ENCODE measurements at places on chromosomes 16 and 17. TPM values are rescaled to one million over a fixed set of nuclear protein-coding genes. Genes with fewer than 3 reads are reported as not detected.

DNA sequence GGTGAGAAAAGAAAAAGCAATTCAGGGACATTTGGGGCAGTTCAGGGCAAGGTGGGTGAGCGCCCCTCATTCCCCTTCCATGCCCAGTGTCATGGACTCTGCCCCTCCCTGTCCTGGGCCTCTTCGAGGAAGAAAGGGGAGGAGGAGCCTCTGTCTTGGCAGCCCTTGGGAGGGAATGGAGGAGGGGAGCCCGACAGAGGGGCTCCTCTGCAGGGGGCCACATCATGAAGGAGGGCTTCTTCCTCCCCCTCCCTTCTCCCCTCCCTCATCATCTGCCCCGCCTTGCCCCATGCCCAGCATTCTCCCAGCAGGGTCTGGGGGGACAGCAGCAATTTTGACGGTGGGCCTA lies 33.2 kb upstream of the TAC4 start:
- peaks cover 18% of the 10 kb centered on the region for H3K27me3 ChIP-seq
- no peak overlapping the region for H3K27ac ChIP-seq
- H3K4me3 ChIP-seq = no peak overlapping the region
- peaks cover 10% of the 10 kb centered on the region for H3K4me1 ChIP-seq

GRCh38 chr16:2464333-2464732 lies 4.4 kb downstream of the TEDC2 start:
- no peak overlapping the region for H3K27ac ChIP-seq
- peaks cover 5% of the 10 kb centered on the region for H3K27me3 ChIP-seq
- no peaks in the 10 kb centered on the region for H3K36me3 ChIP-seq
- no peak for DNase-seq
- H3K4me3 ChIP-seq = no peak overlapping the region

DNA sequence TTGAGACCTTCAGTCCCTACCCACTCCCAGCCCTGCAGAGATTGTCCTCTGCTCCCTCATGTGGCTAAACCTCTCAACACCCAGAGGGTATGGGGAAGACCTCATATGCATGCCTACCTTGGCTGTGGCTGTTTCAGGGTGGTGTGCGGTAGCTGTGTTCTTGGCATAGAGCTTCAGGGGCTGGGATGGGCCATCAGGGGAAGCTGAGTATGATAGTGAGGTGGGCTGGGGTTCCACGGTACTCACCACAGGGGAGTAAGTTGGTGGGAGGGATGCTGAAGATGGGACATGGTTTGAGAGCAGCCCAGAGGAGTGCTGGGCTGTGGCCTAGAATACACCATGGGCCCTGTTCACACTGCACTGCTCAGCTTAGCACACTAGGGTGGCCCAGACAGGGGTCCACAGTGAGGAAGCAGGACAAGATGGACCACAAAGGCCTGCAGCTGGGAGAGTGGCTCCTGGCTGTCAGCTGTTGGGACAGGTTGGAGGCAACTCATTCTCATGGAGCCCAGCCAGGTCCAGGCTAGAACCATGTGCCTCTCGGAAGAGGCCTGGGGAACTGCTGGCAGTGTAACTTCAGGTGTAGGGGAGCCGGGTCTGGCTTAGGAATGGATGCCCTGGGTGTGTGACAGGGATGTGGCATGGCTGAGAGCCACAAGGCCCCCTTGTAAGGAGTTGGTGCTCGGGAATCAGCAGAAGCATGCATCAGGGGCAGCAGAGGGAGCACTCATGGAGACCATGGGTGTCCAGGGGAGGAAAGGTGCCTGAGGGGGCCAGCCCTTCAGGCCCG lies 3.1 kb downstream of the MFAP4 start:
- DNase-seq = no peak
- no peaks in the 10 kb centered on the region for H3K27me3 ChIP-seq
- H3K36me3 ChIP-seq = peaks cover 10% of the 10 kb centered on the region
- peaks cover under 1% of the 10 kb centered on the region for H3K4me1 ChIP-seq
- no peak overlapping the region for H3K4me3 ChIP-seq
- H3K27ac ChIP-seq = no peak overlapping the region

GRCh38 chr16:404971-405486 lies 3.3 kb downstream of the DECR2 start:
- H3K4me3 ChIP-seq = no peak overlapping the region
- no peaks in the 10 kb centered on the region for H3K36me3 ChIP-seq
- no peak overlapping the region for H3K27ac ChIP-seq
- no peaks in the 10 kb centered on the region for H3K27me3 ChIP-seq
- H3K4me1 ChIP-seq = peaks cover 11% of the 10 kb centered on the region

DNA sequence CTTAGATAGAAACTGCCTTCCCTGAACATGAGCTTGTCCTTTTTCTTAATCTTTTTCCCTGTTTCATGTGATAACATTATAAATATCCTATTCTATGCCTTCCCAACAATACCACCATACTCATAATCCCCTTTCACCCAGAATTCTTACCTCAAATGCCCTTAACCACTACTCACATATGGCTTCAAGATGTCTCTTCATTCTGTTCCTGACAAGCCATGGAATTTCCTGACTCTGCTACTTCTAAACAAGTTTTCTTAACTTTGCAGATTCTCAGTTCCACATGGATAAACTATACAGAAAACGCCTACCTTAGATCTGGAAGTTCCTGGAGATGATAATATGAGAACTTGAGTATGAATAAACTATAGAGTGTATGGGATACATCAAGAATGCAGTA lies 1217.8 kb downstream of the CDH8 start:
- no peak overlapping the region for H3K4me3 ChIP-seq
- DNase-seq = no peak
- no peaks in the 10 kb centered on the region for H3K27me3 ChIP-seq
- H3K4me1 ChIP-seq = no peaks in the 10 kb centered on the region
- no peak overlapping the region for H3K27ac ChIP-seq

- H3K4me3 ChIP-seq = no peak overlapping the region
- no peaks in the 10 kb centered on the region for H3K27me3 ChIP-seq
- H3K27ac ChIP-seq = no peak overlapping the region
- no peaks in the 10 kb centered on the region for H3K36me3 ChIP-seq
- H3K4me1 ChIP-seq = no peaks in the 10 kb centered on the region
Observed at GRCh38 chr16:54228325-54228724, 58.3 kb downstream of the IRX3 start.

DNA sequence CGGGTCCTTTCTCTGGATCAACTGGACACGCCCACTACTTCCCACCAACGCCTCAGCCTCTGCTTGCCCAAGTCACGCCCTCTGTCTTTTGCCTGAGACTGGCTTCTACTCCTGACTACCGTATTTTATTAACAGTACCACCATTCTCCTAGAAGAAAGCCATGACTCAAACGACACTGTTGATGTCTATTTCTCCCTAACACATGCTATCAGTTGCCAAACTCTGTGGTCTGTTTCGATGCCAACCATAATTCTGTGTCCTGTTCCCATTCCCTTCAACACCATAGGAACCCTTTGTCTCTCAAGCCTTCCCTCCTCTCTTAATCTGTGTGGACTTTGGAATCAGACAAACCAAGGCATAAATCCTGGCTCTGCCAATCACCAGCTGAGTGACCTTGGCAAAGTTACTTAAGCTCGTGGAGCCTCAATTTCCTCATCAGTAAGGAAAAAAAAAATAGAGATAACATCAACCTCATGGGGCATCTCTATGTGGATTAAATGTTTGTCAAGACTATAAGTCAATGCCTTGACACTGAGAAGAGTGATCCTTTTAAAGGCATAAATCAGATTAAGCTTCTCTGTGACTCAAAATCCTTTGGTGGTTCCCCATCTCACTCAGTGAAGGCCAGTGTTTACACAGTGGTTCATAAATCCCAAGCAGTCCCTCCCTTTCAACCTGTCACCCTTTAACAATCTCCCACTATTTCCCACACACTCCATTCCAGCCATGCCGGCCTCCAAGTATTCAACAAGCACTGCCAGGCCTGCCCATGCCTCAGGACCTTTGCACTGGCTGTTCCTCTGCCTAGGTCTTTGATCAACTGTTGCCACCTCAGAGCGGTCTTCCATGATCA lies 45.6 kb downstream of the ERN1 start:
- peaks cover 3% of the 10 kb centered on the region for H3K36me3 ChIP-seq
- peaks cover 95% of the 10 kb centered on the region for H3K4me1 ChIP-seq
- H3K27me3 ChIP-seq = no peaks in the 10 kb centered on the region
- DNase-seq = no peak
- H3K4me3 ChIP-seq = no peak overlapping the region
- peak overlapping the region; percentile 31 for H3K27ac ChIP-seq

GRCh38 chr17:29116804-29117753 lies 63.1 kb downstream of the MYO18A start:
- DNase-seq = peak; percentile 66
- H3K27me3 ChIP-seq = no peaks in the 10 kb centered on the region
- no peak overlapping the region for H3K4me3 ChIP-seq

- no peaks in the 10 kb centered on the region for H3K4me1 ChIP-seq
- H3K27me3 ChIP-seq = peaks cover 10% of the 10 kb centered on the region
- no peak overlapping the region for H3K27ac ChIP-seq
- H3K36me3 ChIP-seq = no peaks in the 10 kb centered on the region
- no peak for DNase-seq
- no peak overlapping the region for H3K4me3 ChIP-seq
Observed at GRCh38 chr17:38453951-38454421, 25.7 kb downstream of the ARHGAP23 start.

GRCh38 chr17:10842658-10843057 lies 4.8 kb upstream of the PIRT start:
- H3K27me3 ChIP-seq = no peaks in the 10 kb centered on the region
- H3K27ac ChIP-seq = no peak overlapping the region
- no peak overlapping the region for H3K4me3 ChIP-seq
- no peaks in the 10 kb centered on the region for H3K36me3 ChIP-seq
- H3K4me1 ChIP-seq = peaks cover 7% of the 10 kb centered on the region
- no peak for DNase-seq

- peaks cover 16% of the 10 kb centered on the region for H3K36me3 ChIP-seq
- no peak overlapping the region for H3K4me3 ChIP-seq
- no peak overlapping the region for H3K27ac ChIP-seq
- H3K4me1 ChIP-seq = peaks cover 8% of the 10 kb centered on the region
Observed at GRCh38 chr17:50972577-50972976, 106.4 kb upstream of the TOB1 start.

- peaks cover 44% of the 10 kb centered on the region for H3K4me1 ChIP-seq
- H3K4me3 ChIP-seq = no peak overlapping the region
- no peaks in the 10 kb centered on the region for H3K36me3 ChIP-seq
- no peak overlapping the region for H3K27ac ChIP-seq
Observed at GRCh38 chr17:64635647-64636305, 26.3 kb downstream of the SMURF2 start.

GRCh38 chr16:52051414-52052172 lies 495.4 kb downstream of the TOX3 start:
- H3K4me1 ChIP-seq = no peaks in the 10 kb centered on the region
- no peak for DNase-seq
- H3K4me3 ChIP-seq = no peak overlapping the region
- no peak overlapping the region for H3K27ac ChIP-seq
- H3K27me3 ChIP-seq = no peaks in the 10 kb centered on the region

DNA sequence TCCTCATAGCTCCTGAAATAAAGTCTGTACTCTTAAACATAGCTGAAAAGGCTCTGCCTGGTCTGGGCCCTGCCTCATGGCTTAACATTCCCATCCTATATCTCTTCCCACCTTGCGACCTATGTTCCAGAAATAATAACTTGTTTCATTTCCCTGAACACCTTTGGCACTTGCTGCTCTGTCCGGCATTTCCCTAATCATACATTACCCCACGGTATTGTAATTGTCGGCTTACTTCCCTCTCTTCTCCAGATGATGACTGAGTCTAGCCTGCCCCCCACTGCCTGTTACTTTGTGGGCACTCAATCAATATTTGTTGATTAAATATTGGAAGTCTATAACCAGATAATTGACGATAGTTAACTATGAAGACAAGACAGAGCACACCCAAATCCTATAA lies 23.3 kb upstream of the SUPT4H1 start:
- DNase-seq = no peak
- no peak overlapping the region for H3K4me3 ChIP-seq
- H3K4me1 ChIP-seq = peaks cover 19% of the 10 kb centered on the region
- no peaks in the 10 kb centered on the region for H3K27me3 ChIP-seq
- no peak overlapping the region for H3K27ac ChIP-seq
- no peaks in the 10 kb centered on the region for H3K36me3 ChIP-seq

DNA sequence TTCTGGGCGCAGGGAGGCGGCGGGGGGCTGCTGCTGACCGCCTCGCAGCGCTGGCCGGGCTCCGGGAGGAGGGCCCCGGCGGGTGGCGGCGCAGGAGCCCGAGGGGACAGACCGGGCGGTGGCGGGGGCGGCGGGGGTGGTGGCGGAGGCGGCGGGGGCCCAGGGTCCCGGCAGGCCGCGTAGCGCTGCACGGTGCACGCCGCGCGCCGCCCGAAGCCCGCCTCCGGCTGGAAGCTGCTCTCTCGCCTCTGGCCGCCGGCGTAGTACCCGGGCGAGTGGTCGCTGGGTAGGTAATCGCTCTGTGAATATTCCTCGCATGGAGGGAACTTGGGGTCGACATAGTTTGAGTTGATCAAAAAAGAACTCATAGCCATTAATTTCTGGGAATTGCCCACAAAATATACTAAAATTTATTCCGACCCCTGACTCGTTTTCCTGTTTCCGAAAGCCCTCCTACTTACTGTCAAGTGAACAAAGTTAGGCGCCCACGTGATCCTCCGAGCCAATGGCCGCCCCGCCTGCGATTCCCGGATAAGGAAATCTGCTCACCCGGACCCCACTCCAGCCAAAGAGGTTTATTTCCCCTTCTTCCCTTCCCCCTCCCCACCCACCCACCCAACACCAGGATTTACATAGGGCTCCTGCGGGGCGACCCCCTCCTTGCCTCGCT lies at the start of gene HOXB4:
Gene HOXB4 (minus strand): TSS at position 405 of the 670 bp plus-strand sequence. CDS start 31 bp downstream, at position 374.
- no peaks in the 10 kb centered on the region for H3K36me3 ChIP-seq
- DNase-seq = peak; percentile 71
- peak within 1 kb of the TSS; percentile 54 for H3K27ac ChIP-seq
- peak within 1 kb of the TSS; percentile 64 for H3K4me3 ChIP-seq
- H3K4me1 ChIP-seq = peaks cover 52% of the 10 kb centered on the region

DNA sequence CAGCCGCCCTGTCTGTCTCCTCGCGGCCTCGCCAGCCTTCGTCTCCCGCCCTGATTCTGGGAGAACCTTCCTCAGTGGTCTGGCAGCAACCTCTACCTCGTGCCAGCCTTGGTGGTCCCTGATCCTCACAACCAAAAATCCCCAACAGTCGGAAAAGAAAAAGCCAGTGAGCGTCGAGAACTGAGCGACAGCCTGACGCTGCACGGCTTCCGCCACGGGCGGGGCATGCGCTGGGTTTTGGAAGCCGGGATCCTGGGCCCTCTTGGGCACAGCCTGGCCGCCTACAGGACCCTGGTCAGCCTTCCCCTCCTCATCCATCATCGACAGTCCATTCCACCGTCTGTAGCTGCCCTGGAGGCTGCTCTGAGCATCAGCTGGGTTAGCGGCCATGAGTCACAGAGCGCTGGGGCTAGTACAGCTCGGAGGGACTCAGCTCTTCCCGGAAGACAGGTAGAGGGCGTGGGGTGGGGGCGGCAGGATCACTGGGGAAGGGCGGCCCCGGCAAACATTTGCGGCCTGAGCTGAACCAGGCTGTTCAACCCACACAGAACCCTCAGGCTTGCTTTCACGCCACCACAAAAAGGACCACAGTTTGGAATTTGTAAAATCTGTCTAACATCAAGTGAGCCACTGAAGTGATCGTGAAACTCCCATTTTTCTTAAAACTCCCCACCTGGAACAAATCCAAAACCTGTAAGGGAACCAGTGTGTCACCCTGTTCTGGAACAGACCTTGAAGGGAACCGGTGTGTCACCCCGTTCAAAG lies 55.4 kb upstream of the DOC2B start:
- no peaks in the 10 kb centered on the region for H3K36me3 ChIP-seq
- H3K4me1 ChIP-seq = no peaks in the 10 kb centered on the region
- no peak for DNase-seq
- no peak overlapping the region for H3K27ac ChIP-seq
- no peaks in the 10 kb centered on the region for H3K27me3 ChIP-seq

- H3K4me1 ChIP-seq = no peaks in the 10 kb centered on the region
- H3K4me3 ChIP-seq = no peak overlapping the region
- no peaks in the 10 kb centered on the region for H3K27me3 ChIP-seq
Observed at GRCh38 chr17:9203771-9204425, 182.6 kb downstream of the NTN1 start.

TEX14 gene
- 1.3 TPM for total RNA-seq

TBC1D3C gene
- total RNA-seq = not detected

HLF gene
- total RNA-seq = 3.5 TPM

KRT37 gene
- not detected for total RNA-seq

CCL16 gene
- total RNA-seq = not detected

FMNL1 gene
- 403 TPM for total RNA-seq

KRT28 gene
- total RNA-seq = not detected
